ENCODE measurements at places on chromosomes 3 and 15.

GRCh38 chr3:51311055-51311454 lies 74.0 kb upstream of the MANF start:
- DNase-seq = no peak

- DNase-seq = no peak
Measured at GRCh38 chr15:58686286-58686685, 63.2 kb downstream of the ADAM10 start.

DNA sequence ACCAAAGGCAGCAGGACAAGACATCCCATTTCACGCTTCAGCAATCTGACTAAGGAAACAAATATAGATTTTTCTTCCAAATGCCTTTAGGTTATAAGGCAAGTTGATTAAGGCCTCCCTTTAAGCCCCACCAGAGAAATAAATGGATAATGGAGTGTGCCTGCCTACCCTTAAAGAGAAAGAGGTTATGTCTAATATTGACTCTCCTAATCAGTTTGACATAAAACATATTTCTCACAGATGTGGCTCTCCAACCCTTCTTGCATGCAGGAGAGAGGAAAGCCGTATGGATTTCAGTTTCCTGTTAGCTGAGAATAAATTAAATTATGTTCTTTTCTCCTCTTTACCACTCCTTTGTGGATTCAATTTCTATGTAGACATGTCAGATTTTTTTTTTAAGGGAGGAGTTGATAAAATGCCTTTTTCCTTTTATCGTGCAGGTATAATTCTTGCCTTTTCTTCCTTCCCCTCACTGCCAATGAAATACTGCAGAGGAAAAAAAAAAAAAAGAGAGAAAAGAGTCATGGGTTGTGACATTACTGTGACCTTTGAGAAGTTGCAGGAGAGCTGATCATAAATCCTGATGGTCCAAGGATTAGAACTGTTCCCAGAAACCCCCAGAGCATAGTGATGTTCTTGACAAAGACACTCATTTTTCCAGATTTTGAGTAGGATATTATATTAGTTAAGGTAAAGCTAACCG lies 355.3 kb upstream of the SLCO3A1 start:
- no peak for DNase-seq

DNA sequence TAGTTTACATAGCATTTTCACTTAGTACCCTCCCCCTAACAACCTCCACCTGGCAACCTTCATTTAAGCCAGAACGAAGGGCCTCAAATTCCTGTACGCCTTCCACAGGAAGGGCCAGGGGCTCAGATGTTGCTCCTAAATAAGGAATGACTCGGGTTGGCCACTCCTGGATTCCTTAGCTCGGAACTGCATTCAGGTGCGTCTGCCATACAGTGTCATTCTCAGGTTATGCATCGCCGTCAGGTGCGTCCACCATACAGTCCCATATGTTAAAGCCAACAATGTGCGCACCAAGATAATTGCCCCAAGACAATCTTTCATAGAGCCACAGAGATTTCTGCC lies 53.5 kb upstream of the USP3 start:
- no peak for DNase-seq

- DNase-seq = no peak
Measured at GRCh38 chr15:99763827-99764226, 30.6 kb upstream of the LYSMD4 start.
